A673 (cell line): ENCODE measurements at places on chromosomes 5 and 9.
A peak's percentile ranks its signal among the peaks of the same experiment; 100 is the strongest.

- DNase-seq, result no peak
Measured at GRCh38 chr5:59390989-59391388, 502.5 kb downstream of the PDE4D start.

GRCh38 chr5:119270960-119271757 is 84.7 kb upstream of the TNFAIP8 start:
- DNase-seq, result no peak

DNA sequence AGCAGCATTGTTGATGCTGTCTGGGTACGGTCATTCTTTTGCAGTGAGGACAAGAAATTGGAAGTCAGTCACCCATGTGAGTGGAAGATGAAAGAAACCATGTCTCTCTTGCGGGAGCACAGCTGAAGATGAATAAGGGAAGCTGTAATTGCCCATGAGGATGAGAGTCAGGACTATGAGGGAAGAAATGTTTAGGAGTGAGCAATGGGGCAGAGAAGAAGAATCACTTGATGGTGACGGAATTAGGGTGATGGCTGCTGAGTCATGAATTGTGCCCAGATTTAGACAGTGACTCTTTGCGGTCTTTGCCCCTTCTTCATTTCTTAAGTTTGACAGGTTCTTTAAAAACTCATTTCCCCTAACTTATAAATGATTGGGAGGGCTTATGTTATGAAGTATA is 183.3 kb downstream of the MAST4 start:
- DNase-seq, result no peak

GRCh38 chr5:81393783-81394718 is at the start of gene ACOT12:
Gene ACOT12, minus strand, starts transcription at chr5:81394134. Its CDS starts 20 bp downstream, at chr5:81394114.
- peak; percentile 8 for DNase-seq

DNA sequence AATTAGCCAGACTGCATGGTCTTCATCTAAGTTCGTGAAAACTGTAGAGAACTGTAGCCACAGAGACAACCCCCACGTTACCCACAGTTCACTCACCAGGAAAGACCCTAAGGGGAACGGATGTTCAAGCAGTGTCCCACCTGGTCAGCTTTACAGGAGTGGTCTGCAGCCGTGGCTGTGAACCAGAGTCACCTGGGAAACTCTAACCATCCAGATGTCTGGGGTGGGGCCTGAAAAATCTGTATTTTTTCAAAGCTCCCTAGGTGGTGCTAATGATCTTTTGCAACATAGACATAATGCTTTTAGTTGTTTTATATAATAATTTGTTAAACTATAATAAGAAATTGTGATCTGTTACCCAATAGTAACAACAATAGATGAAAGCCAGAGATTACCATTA is 47.7 kb upstream of the ANGPTL2 start:
- no peak for DNase-seq

DNA sequence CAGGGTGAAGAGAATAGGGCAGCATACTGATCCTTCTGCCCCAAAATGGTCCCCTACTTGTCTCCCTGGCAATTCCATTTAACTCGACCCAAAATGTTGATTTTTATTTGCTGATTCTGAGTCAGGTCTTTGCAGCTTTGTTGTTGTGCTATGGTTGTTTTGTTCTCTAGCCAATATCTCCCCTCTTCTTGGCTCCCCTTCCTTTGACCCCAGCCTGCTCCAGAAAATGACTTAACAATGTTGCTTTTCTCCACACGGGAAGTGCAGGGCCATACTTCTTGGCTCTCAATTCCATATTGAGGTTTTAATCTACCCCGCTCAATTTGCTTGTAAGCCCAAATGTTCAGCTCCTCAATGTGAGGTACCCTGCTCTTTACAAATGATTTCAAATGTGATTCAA is 330.0 kb downstream of the RASEF start:
- no peak for DNase-seq

GRCh38 chr5:67897980-67898379 is 317.6 kb upstream of the PIK3R1 start:
- no peak for DNase-seq

DNA sequence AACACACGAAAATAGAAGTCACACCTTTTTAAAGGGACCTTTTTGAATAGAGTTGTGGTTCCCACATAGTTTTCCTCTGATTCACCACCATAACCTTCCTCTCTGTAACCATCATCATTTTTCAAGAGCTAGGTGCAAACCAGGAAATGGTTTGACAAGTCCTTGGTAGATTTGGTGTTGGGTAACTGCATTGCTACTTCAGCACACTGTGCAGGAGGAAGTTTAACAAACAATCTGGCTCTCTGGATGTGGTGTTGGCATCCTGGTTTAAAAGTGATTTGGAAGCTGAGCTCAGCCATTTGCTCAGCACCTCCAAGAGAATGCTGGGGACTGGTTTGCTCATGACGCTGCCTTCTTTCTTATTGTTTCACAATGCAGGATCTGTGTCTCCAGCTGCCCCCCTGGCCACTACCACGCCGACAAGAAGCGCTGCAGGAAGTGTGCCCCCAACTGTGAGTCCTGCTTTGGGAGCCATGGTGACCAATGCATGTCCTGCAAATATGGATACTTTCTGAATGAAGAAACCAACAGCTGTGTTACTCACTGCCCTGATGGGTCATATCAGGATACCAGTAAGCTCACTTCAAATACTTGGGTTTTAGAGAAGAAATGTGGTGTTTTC is 213.1 kb downstream of the RFK start:
- DNase-seq, result no peak

- DNase-seq, result peak; percentile 2
Measured at GRCh38 chr5:165805756-165806155, 2300.3 kb downstream of the MAT2B start.

GRCh38 chr5:87392801-87393200 is 19.9 kb downstream of the CCNH start:
- no peak for DNase-seq

- DNase-seq, result no peak
Measured at GRCh38 chr5:56457887-56458812, 225.0 kb upstream of the ANKRD55 start.

- DNase-seq, result no peak
Measured at GRCh38 chr9:638152-638551, 203.3 kb upstream of the DMRT1 start.

DNA sequence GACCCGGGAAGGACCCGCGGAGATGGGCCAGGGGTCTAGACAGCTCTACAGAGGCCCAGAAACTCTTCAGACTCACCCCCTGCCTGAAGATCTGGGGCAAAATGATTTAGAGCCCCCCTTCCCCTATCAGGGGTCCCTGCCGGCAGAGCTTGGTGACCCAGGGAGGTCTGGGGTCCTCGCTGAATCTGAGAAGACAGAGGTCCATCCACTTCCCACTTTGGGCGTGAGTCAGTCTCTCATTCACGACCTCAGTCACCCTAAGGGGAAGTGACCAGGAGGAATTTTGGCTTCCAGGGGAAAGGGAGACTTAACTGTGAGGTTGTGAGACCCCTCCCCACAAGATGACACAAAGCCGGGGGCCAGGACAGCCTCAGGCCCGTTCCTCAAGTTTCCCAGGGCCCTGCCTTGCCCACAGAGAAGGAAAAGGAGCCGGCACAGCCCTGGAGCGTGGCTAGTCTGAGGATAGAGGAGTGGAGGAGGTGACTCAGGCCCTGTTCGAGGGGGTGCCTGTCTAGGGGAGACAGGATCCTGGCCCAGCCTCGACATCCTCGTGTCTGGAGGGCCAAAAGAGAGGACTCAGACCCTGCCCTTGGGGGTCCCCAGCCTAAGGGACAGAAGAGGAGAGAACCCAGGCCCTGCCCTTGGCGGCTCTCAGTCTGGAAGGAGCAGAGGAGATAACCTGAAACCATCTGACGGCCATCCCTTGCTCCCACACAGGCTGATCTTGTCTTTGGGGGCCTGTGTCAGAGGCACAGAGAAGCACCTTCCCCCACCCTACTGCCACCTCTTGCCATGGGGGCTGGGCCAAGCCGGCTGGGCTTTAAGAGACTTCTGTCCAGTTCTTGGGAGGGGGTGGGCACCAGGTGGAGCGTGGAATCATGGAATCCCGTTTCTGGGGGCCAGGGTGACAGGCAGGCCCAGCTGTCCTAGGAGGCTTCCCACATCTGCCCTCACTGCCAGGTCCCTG is 889 bp downstream of the PDLIM4 start:
- DNase-seq, result no peak

DNA sequence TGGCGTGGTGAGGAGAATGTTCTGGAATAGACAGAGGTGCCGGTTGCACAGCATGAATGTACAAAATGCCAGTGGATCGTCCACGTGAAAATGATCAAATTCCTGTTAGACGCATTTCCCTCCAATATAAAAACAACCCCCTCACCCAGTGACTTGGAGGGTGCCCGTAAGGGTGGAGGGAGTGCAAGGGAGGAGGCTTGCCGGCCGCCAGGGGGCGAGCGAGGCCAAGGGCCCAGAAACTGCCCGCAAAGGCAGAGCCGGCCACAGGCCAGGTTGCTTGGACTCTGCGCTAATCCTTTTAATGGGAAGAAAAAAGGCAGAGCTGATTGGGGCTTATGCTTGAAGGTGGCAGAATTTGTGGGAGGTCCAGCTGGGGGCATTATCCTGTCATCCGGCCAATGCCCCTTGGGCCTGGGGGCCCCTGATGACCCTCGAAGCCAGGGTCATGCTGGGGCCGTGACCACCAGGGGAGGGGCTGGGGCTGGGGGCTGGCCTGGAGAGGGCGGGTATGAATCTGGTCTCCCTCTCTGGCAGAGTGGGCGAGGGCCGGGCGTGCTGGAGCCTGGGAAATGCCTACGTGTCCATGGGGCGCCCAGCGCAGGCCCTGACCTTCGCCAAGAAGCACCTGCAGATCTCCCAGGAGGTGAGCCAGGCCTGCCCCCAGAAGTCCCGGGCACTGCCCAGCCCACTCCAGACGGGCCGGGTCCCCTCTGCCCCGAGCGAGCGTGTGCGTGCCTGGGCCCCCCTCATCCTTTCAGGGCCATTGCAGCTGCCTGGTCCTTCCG is 12.0 kb downstream of the GPSM1 start:
- no peak for DNase-seq

- DNase-seq, result no peak
Measured at GRCh38 chr9:20070336-20070735, 281.5 kb upstream of the SLC24A2 start.

DNA sequence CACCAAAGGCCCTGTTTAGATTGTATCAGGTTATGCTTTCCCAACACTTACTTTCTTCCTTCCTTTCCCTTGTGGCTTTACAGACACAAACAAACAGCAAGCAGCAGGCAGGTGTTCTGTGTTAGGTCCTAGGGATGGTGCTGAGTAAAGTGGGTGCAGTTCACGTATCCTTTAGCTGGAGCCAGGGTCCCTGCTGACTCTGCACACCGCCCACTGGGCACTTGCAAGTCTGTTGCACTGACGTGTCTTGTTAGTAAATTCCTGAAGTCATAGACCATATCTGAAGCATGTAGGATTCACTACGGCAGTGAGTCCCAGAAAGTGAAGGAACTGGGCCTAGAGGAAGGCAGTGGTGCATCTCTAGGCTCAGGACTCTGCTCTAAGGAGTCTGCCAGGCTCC is 96.5 kb downstream of the DAPK1 start:
- DNase-seq, result no peak

- no peak for DNase-seq
Measured at GRCh38 chr9:130630506-130631330, 33.7 kb upstream of the PRDM12 start.

DNA sequence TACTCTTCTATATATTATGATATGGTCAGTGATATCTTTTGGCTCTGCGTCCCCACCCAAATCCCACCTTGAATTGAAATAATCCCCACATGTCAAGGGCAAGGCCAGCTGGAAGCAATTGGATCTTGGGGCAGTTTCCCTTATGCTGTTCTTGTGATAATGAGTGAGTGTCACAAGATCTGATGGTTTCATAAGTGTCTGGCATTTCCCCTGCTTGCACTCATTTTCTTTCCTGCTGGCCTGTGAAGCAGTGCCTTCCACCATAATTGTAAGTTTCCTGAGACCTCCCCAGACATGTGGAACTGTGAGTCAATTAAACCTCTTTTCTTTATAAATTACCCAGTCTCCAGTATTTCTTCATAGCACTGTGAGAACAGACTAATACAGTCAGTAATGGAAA is 45.0 kb upstream of the TNC start:
- no peak for DNase-seq

DNA sequence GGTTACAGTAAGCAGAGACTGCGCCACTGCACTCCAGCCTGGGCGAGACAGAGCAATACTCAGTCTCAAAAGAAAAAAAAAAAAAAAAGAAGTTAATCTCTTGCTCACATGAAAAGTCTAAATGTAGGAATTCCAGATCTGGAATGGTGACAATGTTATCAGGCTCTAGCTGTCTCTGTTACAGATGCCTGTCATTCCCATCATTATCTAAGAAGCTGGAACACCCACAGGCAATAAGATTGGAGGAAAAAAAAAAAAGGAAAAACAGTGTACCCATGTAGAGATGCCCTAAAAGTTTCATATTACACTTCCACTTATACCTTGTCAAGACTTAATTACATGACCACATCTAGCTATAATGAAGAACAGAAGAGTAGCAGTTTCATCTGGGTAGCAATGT is 38.2 kb downstream of the PTBP3 start:
- DNase-seq, result no peak

GRCh38 chr9:120729791-120730241 is 15.5 kb upstream of the MEGF9 start:
- DNase-seq, result no peak

DNA sequence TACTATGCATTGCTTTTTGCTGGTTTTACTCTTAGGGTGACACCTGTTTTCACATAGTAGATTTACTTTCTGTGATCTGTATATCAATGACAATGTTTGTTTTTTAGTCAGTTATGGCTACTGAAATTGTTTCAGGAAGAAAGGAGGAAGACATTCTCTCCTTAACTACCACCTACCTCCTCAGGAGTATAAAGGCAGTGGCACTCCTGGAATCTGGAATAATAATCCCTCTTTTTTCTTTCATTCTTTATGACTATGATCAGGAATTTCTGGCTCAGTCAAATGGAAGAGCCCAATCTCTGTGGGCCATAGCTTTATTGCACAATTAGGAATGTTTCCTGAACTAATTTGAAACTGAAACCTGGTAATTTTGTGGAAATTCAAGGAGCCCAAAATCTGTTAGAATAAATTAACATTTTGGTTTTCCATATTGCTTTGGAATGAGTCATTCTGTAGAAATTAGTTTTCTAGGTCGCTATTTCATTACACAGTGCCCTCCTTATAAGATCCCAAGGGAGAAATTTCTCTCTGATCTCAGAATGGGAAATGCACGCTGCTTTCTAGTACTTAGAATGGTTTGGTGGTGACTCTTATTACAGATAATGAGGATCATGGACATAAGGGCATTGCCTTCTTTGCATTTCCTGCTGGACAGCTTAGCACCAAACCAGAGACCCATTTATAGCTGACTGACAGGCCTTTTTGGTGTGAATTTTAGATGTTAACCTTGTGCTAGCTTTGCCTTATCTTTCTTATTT is 95.3 kb upstream of the VLDLR start:
- DNase-seq, result no peak

DNA sequence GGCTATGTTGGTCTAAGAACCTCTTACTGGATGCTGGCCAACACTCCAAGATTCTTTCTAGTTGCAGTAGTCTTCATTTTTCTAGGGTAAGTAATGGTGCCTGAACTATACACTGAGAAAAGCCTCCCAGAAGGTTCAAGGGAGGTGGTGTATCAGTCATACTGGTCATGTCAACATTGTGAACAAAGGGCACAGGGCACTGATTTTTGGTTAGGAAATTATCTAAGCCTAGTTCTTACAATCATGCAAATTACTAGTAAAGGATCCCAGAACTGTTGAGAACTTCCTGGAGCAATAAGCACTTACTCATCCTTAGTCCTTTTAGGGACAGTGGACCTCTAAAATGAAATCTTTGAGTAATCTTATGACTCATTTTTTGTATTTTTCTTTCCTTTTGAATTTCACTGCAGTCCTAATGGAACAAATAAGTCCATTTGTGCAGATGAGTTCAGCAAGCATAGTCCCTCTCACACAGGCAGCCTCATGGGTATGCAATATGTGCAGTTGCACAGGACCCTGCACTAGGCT is 21.1 kb upstream of the CDC42SE2 start:
- DNase-seq, result peak; percentile 29

- DNase-seq, result peak; percentile 66
Measured at GRCh38 chr9:83281306-83282255, 218.6 kb upstream of the RASEF start.
